ENCODE measurements at places on chromosomes 11 and 22. TPM values are rescaled to one million over a fixed set of nuclear protein-coding genes. Genes with fewer than 3 reads are reported as not detected.

SYT7 gene
- not detected for total RNA-seq

RHOD gene
- not detected for total RNA-seq

CASP5 gene
- not detected for total RNA-seq

- no peak for DNase-seq
- no peaks in the 10 kb centered on the region for H3K4me1 ChIP-seq
- no peak overlapping the region for H3K4me3 ChIP-seq
- H3K36me3 ChIP-seq, result no peaks in the 10 kb centered on the region
- no peaks in the 10 kb centered on the region for H3K27me3 ChIP-seq
Measured at GRCh38 chr22:24466716-24467328, 28.3 kb upstream of the UPB1 start.

- H3K4me1 ChIP-seq, result peaks cover 7% of the 10 kb centered on the region
- no peak overlapping the region for H3K27ac ChIP-seq
- no peaks in the 10 kb centered on the region for H3K36me3 ChIP-seq
- DNase-seq, result no peak
- H3K4me3 ChIP-seq, result no peak overlapping the region
- no peaks in the 10 kb centered on the region for H3K27me3 ChIP-seq
Measured at GRCh38 chr22:49763696-49764095, 64.0 kb downstream of the BRD1 start.

GRCh38 chr11:101582236-101582988 is 1.4 kb downstream of the TRPC6 start:
- no peaks in the 10 kb centered on the region for H3K4me1 ChIP-seq
- no peak for DNase-seq
- no peaks in the 10 kb centered on the region for H3K27me3 ChIP-seq
- no peak overlapping the region for H3K4me3 ChIP-seq

Data from CD4-positive, alpha-beta memory T cell (primary cell).